ENCODE measurements at places on chromosomes 5 and 9.

GRCh38 chr9:130570208-130570607, 9.2 kb upstream of the FUBP3 start:
- DNase-seq: no peak

DNA sequence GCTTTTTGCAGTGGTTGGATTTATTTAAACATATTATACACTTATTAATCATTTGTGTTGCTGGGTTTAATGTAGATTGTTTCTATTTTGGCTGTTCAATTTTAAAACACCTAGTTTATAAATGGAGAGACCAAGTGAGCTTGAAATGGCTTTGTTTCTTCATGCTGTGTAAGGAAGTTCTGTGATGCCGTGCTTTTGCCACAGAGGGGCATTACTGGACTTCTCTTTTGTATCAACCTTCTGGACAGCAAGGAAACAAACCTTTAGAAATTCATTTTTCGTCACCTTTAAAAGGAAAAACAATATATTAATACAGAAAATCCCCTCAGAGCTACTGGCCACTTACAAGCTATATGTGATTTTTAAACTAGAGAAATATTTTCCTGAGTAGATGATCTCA, 81.9 kb downstream of the DMRTA1 start:
- DNase-seq: no peak

DNA sequence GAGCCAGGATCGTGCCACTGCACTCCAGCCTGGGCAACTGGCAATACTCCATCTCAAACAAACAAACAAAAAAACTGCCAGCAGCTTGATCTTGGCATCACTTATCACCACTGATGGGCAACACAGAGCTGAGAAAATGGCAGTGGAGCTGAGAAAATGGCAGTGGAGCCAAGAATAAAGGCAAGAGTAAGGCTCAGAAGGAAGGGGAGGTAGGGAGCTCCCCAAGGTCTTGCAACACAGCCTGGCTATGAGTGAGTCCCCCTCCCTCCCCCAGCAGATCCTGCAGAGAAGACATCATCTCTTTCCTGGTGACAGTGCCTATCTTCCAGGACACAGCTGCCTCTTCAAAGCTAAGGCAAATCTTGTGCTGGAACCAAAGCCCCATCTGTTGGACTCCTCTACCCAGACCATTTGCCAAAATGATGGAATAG, 70.3 kb downstream of the UGCG start:
- no peak for DNase-seq

GRCh38 chr9:123527981-123528380, 172.0 kb downstream of the CRB2 start:
- no peak for DNase-seq

GRCh38 chr9:135474915-135475314, 4.7 kb upstream of the PPP1R26 start:
- no peak for DNase-seq

GRCh38 chr5:74374656-74375055, 265.9 kb downstream of the ENC1 start:
- no peak for DNase-seq

DNA sequence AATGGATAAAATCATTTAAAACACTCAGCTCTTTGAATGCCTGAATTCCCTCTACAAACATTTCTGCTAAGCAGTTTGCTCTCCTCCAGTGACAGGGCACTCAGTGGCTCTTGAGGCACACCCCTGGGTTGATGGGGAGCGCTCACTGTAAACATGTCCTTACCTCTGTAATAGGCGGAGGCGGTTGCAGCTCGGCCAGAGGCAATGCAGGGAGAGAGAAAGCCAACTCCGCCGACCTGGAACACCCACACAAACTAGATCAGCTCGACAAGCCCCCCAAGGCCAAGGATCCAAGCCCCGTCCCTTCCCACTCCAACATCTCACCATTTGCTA, 329 bp downstream of the CDC23 start:
- peak; percentile 30 for DNase-seq

DNA sequence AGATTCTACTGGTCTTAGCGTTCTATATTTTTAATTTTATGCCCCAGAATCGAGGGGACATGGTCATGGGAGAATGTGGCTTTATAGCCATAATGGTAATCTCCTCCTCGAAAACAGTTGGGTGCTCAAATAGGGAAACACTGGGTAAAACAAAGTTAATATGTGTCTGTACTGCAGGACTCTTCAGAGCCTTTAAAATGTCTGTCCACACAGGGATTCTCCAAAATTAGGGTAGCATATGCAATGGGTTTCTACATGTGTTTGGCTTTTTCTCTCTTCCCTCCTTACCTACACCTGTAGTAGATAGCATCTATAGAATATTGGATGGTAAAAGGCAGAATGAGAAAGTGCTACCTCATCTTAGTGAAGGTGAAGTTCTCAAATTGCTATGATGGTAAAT, 130.0 kb upstream of the NR3C1 start:
- DNase-seq: no peak

DNA sequence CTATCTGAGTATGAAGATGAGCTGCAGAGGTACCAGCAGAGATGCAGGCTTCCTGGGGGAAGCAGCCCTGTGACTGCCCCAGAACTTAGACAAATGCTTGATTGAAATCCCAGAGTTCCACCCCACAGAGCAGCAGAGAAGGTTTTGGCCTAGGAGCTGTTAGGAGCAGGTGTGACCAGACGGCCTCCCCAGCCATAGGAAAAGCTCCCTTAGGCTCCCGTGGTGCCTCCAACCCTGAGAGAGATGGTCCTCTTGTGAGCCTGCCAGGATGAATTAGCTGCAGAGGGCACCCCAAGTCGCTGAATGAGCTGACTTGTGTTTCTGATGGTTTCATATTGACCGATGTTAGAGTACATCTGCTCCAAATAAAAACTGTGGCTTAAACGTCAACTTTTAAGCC, 22.1 kb downstream of the NTRK2 start:
- no peak for DNase-seq

DNA sequence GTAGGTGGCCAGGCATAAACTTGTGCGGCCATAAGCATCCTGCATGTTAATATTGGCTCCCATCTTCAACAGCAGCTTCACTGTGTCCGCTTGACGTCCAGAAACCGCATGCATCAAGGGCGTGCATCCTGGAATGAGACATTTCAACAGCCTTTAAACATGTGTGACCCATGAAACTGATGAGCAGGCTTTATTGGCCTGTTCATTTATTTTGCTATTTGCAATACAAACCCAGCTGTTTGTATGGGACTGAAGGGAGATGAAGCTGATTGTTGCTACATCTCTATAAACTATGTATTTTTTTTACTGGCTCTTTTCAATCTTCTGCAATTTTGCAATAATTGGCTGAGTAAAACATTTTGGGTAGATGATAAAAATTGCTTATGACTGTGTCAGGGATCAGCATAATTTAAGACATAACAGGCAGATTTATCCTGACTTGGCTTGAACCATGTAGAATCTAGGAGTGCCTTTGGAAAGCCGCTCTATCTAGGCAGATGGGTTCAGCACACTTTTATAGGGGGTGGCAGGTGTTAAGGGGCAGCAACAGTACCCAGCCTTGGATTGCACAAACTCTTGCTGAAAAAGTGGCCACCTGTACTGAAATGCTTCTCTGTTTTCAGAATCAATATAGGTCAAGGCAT, 56.9 kb downstream of the ANKRD55 start:
- DNase-seq: no peak

- DNase-seq: no peak
Observed at GRCh38 chr9:34591917-34592866, 2.7 kb upstream of the CNTFR start.

- no peak for DNase-seq
Observed at GRCh38 chr9:2307480-2307879, 292.3 kb downstream of the SMARCA2 start.

- no peak for DNase-seq
Observed at GRCh38 chr5:115939059-115939458, 23.2 kb upstream of the LVRN start.

DNA sequence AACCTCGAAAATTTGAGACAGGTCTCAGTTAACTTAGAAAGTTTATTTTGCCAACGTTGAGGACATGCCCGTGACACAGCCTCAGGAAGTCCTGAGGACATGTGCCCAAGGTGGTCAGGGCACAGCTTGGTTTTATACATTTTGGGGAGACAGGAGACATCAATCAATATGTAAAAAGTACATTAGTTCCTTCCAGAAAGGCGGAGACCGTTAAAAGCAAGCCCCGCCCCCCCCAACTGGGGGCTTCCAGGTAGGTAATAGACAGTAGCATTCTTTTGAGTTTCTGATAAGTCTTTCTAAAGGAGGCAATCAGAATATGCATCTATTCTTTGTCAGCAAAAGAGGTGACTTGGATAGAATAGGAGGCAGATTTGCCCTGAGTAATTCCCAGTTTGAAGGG, 599 bp upstream of the MOCS2 start:
- no peak for DNase-seq

DNA sequence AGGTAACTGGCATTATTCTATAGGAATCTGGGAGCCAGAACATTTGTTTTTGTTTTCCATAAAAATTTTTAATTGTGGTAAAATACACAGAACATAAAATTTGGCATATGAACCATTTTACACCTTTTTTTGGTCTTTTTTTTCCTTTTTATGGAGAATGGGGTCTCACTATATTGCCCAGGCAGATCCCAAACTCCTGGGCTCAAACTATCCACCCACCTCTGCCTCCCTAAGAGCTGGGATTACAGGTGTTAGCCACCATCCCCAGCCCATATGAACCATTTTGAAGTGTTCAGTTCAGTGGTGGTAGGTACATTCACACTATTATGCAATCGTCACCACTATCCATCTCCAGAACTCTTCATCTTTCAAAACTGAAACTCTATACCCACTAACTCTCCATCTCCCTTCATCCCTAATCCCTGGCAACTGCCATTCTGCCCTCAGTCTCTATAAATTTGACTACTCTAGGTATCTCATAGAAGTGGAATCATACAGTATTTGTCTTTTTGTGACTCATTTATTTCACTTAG, 13.4 kb downstream of the ZMAT2 start:
- no peak for DNase-seq

DNA sequence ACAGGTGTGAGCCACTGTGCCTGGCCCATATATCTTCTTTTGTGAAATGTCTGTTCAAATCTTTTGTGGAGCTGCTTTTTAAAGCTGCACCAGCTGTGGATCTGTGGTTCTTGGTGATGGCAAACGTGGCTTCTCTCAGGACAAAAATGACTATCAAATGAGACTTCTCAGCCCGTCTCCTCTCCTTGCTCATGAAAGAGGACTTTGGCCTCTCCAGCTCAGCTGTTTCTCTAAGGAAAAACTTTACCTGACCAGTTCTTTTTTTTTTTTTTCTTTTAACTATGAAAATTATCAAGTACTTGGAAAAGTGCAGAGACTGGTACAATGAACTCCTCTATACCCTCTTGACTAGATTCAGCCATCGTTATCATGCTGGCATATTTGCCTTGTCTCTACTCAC, 44.8 kb downstream of the RALGPS1 start:
- no peak for DNase-seq

GRCh38 chr9:116763770-116764169, 76.7 kb downstream of the TRIM32 start:
- DNase-seq: no peak

- peak; percentile 75 for DNase-seq
Observed at GRCh38 chr5:65760504-65761275, 38.7 kb downstream of the NLN start.

DNA sequence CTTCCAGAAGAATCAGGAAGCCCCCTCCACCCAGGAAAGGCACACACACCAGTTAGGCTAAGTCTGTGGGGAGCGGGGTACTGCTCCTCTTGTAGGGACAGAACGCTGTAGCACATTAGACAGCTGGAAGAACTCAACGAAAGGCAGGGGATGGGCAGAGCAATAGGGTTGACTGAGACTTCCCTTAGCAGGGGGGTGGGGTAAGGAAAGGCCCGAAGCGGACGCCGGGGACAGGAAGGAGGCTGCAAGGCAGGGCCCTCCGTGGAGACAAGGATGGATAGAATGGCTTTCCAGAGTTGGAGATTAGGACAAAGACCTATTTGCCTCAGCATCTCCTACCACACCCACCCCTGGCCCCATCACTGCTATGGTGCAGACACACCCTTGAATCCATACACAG, 14.3 kb downstream of the CNTFR start:
- no peak for DNase-seq

- DNase-seq: no peak
Observed at GRCh38 chr9:14372437-14373335, 58.7 kb upstream of the NFIB start.

DNA sequence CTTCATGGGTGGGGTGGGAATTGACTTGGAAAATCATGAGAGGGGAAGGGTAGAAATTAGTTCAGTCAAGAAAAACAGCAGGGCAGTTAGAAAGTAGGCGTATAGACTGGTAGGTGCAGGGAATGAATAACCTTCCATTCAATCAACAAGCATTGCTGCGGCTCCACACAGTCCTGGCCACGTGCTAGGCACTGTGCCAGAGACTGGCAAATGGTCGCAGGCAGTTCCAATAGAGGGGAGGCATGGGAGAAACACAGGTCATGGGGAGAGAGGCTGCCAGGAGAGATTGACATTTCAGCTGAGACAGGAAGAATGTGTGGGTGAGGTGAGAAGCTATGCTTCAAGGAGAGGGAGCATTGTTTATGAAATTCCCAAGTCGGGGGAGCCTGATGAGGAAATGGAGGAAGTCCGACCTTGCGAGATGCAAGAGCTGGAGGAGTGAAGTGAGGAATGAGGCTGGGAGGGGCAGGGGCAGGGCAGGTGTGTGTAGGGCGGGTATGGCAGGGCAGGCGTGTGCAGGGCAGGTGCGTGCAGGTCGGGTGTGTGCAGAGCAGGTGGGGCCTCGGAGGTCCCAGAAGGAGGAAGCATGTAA, 54.4 kb upstream of the PPARGC1B start:
- DNase-seq: no peak

GRCh38 chr9:18473652-18474279, at the start of gene ADAMTSL1:
Gene ADAMTSL1, plus strand, starts transcription at chr9:18474153. Its CDS starts 80 bp downstream, at chr9:18474233.
- no peak for DNase-seq

GRCh38 chr9:14926941-14927624, 16.9 kb upstream of the FREM1 start:
- no peak for DNase-seq

DNA sequence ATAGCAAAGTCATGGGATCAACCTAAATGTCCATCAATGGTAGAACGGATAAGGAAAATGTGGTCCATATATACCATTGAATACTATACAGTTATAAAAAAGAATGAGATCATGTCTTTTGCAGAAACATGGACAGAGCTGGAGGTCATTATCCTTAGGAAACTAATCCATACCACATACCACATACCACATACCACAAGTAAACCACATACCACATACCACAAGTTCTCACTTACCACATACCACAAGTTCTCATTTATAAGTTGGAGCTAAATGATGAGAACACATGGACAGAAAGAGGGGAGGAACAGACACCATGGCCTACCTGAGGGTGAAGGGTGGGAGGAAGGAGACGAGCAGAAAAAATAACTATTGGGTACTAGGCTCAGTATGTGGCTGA, 154.6 kb upstream of the GHR start:
- DNase-seq: no peak

- DNase-seq: no peak
Observed at GRCh38 chr5:135723491-135723890, 111.0 kb upstream of the SLC25A48 start.

- DNase-seq: no peak
Observed at GRCh38 chr9:131675437-131676022, 64.3 kb downstream of the RAPGEF1 start.

GRCh38 chr9:129287619-129288305, 109.7 kb upstream of the IER5L start:
- no peak for DNase-seq

- DNase-seq: no peak
Observed at GRCh38 chr9:4114569-4115505, 185.0 kb downstream of the GLIS3 start.

- no peak for DNase-seq
Observed at GRCh38 chr5:1926471-1927341, 44.0 kb upstream of the IRX4 start.
